ENCODE measurements at places on chromosomes 12 and 14. TPM values are rescaled to one million over a fixed set of nuclear protein-coding genes. Genes with fewer than 3 reads are reported as not detected.

Gene KRT72
- not detected for polyA plus RNA-seq

Gene KRT74
- 0.14 TPM for polyA plus RNA-seq

Gene DDX55
- polyA plus RNA-seq = 6.6 TPM

Gene PCK2
- 3.5 TPM for polyA plus RNA-seq

Gene GALNT8
- polyA plus RNA-seq = 3.5 TPM

Gene GALNT16
- polyA plus RNA-seq = 33.2 TPM

Gene RASSF9
- 0.95 TPM for polyA plus RNA-seq

Gene BIN2
- 1.8 TPM for polyA plus RNA-seq

Gene MVK
- 9.6 TPM for polyA plus RNA-seq

Gene KRT82
- polyA plus RNA-seq = not detected

Gene FAM181A
- polyA plus RNA-seq = not detected

Gene FSCB
- polyA plus RNA-seq = not detected

Gene CRADD
- 32.3 TPM for polyA plus RNA-seq

Gene ESR2
- polyA plus RNA-seq = 0.11 TPM

Gene CCDC177
- not detected for polyA plus RNA-seq

Gene BMP4
- 8.0 TPM for polyA plus RNA-seq

Gene GZMH
- polyA plus RNA-seq = 0.32 TPM

Gene COA8
- polyA plus RNA-seq = 60.8 TPM

Gene OR4K2
- polyA plus RNA-seq = not detected

Gene TAS2R10
- polyA plus RNA-seq = not detected

Gene TMEM229B
- polyA plus RNA-seq = 3.6 TPM

Gene ALX1
- polyA plus RNA-seq = not detected

Gene CAPZA3
- not detected for polyA plus RNA-seq

Gene C1QL4
- not detected for polyA plus RNA-seq

Gene DIO3
- polyA plus RNA-seq = 0.34 TPM

Gene AICDA
- polyA plus RNA-seq = not detected

Gene DUSP16
- polyA plus RNA-seq = 4.2 TPM

Gene PPP1R13B
- 50.1 TPM for polyA plus RNA-seq

Gene LHX5
- not detected for polyA plus RNA-seq

Gene RPGRIP1
- polyA plus RNA-seq = 0.27 TPM

Gene PRORP
- 14.0 TPM for polyA plus RNA-seq

Gene RNASE12
- not detected for polyA plus RNA-seq

Gene HOXC6
- 0.48 TPM for polyA plus RNA-seq

Gene SERPINA9
- polyA plus RNA-seq = not detected

Gene CIDEB
- polyA plus RNA-seq = 3.6 TPM

Gene NFATC4
- polyA plus RNA-seq = 25.8 TPM

Gene ADAMTS20
- not detected for polyA plus RNA-seq

Gene SLC4A8
- 0.02 TPM for polyA plus RNA-seq

Gene MGAT4C
- 1.2 TPM for polyA plus RNA-seq

Gene HCAR2
- polyA plus RNA-seq = 0.16 TPM

Gene FZD10
- 0.14 TPM for polyA plus RNA-seq

Gene SIX1
- polyA plus RNA-seq = 0.14 TPM

Measured in right cardiac atrium (tissue), 5 donors.